ENCODE measurements at places on chromosomes 4 and X.

GRCh38 chrX:26254436-26254835 lies 38.5 kb downstream of the MAGEB5 start:
- DNase-seq, result no peak

DNA sequence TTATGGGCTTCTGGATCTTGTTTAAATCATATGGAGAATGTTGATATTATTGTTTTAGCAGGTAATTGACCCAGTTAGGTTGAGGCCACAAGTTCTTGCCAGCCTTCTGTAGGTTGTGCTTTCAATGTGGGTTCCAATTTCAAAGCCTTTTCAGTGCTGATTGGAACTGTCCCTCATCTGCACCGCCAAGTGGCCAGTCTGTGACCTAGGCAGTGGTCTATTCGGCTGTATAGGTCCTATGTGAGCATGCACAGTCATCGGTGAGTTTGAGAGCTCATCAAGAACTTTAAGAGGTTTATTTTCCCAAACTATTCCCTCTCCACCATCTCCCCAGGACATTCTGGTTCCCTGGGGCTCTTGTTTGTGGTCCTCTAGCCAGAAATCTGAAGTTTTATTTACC lies 35.7 kb downstream of the DDX53 start:
- no peak for DNase-seq

DNA sequence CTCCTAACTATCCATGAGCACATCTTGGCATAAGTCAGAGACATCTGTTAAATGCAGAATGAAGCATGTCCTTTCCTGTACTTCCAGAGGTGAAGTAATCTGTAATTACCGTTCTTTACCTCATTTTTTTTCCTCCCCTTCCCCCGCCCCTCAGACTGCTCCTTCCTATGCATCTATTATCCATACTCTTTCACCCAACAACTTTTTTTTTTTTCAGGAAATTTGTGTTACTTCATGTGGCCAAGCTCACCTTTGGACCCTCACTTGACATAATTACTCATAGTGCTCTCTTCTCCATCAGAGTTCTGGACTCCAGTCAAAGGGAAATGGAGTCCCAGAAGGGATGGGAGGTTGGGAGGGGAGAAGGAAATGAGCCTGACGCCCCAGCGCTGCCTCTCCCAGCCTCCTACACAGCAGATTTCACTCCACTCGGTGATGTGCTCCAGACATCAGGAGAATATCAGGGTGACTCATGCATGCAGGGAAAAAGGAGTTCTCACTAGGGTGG lies 568.8 kb downstream of the STIM2 start:
- DNase-seq, result no peak

DNA sequence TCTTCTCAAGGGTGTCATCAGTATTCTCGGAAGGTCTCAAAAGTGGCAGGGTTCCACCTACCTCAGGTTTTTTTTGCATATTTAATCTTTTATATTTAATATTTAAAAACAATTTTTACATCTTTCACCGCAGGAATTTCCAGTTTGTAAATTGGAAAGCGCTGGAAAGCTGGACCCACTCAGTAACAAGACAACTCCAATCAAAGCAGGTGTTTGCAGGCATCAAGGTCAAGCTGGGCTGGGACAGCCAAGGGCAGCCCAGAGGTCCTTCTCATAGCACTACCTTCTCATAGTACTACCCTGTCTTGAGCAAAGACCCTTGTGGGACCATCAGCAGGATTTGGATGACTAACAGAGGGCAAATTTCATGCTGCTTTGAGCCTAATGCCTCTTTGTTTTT lies 160.1 kb downstream of the TET2 start:
- DNase-seq, result no peak

DNA sequence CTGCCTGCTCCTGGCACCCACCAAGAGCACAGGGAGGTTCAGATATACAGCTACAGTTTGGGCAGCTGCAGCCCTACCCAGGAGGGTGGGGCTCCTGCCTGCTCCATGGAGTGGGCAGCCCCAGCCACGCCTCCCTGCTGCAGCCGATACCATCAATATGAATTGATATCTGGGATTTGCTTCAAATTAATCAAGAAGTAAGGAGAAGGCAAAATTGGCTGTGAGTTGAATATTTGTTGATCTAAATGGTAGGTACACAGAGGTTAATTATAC lies 31.2 kb upstream of the ZNF280C start:
- DNase-seq, result no peak
